ENCODE measurements at places on chromosomes 13 and 19.

DNA sequence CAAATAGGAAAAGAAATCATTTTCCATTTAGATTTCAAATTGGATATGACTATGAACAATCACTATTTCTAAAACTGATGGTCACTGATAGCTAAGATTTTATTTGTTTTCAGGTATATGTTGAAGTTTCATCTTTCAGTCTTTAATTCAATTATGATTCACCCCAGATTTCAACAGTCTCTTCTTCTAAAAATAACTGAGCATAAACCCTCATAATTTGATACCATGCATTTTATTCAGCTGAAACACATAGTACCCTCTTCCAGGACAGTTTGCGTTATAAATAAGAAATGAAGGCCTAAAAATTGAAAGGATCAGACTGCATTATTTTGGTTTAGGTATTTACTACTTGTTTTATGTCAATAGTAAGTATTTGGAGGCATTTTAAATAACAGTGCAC is 428.5 kb upstream of the NBEA start:
- DNase-seq: no peak

GRCh38 chr13:74070513-74070912 is 63.7 kb downstream of the KLF12 start:
- DNase-seq: no peak

- DNase-seq: no peak
These were observed 138.6 kb downstream of the MYO16 start for GRCh38 chr13:108768035-108768434.

DNA sequence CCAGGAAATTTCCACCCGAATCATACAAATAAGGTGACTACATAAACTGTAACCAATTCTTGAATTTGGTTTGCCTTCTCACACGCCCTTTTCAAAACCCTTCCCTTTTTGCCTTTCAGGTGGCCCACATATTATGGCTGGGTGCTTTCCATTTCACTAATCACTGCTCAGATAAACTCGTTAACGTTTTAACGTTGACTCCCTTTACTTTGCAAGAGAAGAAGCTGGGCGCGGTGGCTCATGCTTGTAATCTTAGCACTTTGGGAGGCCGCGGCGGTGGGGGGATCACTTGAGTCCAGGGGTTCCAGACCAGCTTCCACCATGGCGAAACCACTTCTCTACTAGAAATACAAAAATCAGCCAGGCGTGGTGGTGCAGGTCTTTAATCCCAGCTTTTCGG is 19.8 kb upstream of the ZNF91 start:
- DNase-seq: peak; percentile 48

- DNase-seq: peak; percentile 17
These were observed 47.1 kb downstream of the COL4A2 start for GRCh38 chr13:110354123-110354627.

DNA sequence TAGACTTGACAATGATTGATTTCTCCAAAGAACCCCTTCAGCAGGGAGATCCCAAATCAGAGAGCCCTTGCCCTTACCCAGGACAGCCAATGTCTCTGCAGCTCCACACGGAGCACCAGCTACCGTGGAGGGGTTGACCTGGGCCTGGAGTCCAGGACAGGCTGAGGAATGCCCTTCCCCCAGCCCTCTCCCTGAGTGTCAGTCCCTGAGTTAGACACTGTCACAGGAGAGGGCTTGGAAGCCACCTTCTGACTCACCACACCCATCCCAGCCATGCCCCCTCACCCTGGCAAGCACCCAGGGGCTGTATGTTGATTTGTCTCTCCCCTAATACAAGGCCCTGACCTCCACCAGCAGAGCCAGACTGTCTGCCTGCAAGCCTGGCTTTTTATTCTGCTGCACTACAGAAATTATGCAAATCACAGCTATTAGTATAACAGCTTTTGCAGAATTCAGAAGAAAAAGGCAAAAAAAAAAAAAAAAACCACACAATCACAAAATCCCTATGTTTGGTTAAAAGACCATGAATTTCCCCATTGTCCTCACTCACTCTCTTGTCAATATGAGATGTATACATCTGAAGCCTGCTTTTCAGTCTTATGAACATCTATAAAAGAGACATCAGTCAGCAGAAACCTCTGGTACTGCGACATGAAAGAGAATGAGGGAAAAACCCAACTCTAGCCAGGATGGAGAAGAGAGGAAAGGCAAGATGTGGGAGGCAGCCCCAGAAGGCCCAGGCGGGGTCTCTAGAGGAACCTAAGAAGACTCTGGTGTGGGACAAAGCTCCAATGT is 240.7 kb downstream of the UQCRFS1 start:
- DNase-seq: no peak

- DNase-seq: no peak
These were observed 17.9 kb downstream of the COG3 start for GRCh38 chr13:45482571-45483173.
